ENCODE measurements at places on chromosomes 4 and X. TPM values are rescaled to one million over a fixed set of nuclear protein-coding genes. Genes with fewer than 3 reads are reported as not detected.

DNA sequence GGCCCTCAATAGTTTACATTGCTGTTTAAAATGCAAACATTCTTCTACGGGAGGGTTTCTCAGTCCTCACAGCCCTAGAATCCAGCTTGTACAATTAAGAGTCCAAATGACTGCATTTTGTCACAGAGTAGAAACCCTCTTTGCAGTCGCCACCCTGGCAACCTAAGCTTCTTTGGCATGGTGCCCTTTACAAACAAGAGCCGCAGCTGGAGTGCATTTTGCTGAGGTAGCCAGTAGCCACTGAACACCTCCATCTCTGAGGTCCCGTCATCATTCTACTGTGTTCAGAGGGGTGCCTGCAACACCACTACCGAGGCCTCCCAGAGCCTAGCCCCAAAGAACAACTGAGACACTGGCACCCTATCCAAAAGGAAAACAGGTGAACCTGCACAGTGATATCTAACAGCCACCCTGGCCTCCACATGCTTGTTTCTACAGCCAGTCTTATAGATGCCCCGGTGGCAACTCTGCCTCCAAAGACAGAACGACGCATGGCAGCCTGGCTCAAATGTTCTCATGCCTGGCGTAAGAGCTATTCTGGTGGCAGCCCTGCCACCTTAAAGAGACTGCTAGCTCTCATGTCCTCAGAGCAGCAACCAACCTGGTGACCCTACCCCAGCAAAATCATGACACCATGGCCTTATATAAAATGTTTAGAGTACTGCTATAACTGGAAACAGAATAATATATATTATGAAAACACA lies 801.9 kb downstream of the TECRL start:
- no peak for DNase-seq

GRCh38 chr4:63122955-63123354 lies 1286.3 kb downstream of the TECRL start:
- no peak for DNase-seq

DNA sequence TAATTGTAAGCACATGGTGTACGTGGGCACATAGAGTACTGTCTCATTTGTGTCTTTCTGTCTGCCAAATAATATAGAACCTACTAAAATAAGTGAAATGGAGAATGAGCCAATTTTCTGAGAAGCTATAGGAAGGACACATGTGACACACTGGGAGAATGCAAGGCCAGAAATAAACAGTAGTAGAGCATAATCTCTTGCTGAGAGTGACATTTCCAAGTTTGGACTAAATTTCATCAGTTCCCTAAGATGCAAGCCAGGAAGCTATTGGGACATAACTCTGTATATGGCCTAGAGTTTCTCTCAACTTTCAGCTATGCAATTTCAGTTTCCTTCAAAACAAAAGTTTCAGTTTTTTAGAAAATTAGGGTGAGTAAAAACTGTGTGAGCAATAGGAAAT lies 638.7 kb downstream of the PCDH18 start:
- DNase-seq = no peak

KCNE5 gene
- 3.5 TPM for polyA plus RNA-seq

NKAP gene
- 14.2 TPM for polyA plus RNA-seq

MAGEA12 gene
- polyA plus RNA-seq = not detected

MYL5 gene
- 20.2 TPM for polyA plus RNA-seq

CT55 gene
- polyA plus RNA-seq = 0.25 TPM

GAB3 gene
- 2.4 TPM for polyA plus RNA-seq

AVPR2 gene
- polyA plus RNA-seq = 2.1 TPM

Measured in right renal pelvis (tissue), 4 donors.